ENCODE measurements at places on chromosomes 6 and 20.

DNA sequence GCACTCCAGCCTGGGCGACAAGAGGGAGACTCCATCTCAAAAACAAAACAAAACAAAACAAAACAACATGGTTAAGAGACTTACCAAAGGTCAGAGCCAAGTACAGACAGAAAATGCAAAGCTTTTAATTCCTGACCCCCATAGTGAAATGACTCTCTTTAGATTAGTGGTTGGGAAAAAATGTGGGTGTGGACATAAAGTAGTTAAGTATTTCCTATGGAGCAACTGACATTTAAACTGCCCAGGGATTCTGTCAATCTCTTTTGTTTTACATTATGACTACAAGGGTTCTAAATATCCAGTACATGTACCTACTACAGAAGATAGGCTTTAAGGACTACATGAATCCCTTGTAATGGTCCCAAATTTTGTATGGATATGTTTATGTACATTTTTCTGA is 75.1 kb downstream of the IRAK1BP1 start:
- no peak for DNase-seq

GRCh38 chr6:97049253-97050011 is 124.9 kb downstream of the KLHL32 start:
- DNase-seq: no peak

DNA sequence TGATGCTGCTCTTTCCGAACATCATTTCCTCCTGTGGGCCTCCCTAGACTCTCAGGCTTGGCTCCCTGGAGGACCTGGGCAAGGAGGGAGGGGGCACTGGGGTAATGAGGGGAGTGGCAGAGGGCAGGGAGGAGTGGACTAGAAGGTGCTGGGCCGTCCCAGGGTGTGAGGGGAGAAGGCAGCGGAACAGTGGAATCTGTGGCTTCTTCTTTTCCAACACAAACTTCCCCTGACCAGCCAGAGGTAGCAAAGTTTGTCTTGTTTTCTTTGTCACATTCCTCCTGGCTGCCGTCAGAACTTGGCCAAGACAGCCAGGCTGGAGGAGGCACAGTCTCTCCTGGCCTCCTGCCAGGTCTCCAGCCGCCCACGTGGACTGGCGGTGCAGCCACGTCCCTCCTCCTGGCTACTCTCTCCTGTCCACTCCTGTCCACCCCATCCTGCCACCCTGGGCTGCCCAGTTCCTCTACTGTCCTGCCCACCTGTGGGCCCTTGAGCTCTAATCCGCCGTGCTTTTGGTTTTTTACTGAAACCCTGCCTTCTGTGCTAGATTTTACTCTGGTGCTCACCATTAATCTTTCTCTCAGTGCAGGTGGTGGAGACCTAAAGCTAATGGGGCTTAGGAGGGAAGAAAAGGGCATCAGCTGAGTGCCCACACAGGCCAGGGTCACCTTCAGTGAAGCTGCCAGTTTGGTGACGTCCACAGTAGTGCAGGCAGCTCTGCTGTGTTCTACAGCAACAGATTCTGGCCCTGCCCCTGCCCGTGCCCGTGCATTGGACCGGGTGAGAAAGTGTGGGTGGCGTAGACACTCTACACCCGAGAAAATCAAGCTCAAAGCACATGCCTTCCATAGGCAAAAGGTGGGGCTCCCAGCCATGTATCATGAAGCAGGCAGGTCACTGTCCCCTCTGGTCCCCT is 2.8 kb upstream of the CDSN start:
- DNase-seq: no peak

DNA sequence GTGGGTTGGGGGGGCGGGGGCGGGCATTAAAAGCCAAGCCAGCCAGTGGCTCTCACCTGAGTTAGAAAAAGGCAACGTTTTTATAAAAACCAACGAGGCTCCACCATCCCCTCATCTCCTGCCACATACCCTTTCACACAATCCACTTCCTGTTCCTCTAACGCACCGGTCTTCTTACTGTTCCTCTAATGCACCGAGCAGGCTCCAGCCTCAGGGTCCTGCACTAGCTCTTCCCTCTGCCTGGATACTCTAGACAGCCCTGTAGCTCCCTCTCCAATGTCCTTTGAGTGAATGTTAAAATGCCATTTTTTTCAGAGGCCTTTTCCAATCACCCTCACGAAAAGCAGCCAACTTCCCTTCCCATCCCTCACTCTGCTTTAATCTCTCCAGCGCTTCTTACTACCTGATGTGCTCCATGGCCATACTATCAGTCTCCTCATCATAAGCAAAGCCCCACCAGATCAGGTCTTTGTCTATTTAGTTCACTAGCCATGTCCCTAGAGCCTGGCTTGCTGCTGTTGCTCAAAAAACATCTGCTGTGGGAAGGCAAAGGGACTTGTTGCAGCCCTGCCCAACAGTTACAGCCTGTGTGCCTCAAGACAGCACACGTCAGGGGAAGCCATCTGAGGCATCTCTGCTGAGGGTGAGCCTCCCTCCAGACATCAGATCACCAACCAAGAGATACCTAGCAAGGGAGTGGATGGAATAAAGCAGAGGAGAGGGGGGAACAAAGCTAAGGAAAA is 3.9 kb downstream of the FKBP1A start:
- peak; percentile 40 for DNase-seq

DNA sequence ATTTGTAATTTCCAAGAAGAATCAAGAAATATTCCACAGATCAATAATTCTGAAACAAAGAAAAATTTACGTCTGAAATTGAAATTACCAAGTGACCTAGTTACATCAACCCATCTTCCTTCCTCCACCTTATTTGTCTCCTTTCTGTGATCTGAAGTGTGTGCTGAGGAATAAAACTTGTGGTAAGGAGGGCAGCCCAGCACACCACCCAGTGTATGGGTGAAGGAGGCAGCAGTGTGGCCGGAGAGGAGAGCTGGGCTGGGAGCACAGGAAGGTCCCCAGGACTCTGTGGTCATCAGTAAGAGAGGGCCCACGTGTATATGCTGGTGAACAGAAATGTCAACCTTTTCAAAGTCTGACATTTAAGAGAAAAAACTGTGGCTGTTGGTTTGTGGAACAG is 11.3 kb upstream of the CCR6 start:
- DNase-seq: peak; percentile 22

- DNase-seq: no peak
These were observed 67.2 kb downstream of the MAP3K5 start for GRCh38 chr6:136725124-136725523.

DNA sequence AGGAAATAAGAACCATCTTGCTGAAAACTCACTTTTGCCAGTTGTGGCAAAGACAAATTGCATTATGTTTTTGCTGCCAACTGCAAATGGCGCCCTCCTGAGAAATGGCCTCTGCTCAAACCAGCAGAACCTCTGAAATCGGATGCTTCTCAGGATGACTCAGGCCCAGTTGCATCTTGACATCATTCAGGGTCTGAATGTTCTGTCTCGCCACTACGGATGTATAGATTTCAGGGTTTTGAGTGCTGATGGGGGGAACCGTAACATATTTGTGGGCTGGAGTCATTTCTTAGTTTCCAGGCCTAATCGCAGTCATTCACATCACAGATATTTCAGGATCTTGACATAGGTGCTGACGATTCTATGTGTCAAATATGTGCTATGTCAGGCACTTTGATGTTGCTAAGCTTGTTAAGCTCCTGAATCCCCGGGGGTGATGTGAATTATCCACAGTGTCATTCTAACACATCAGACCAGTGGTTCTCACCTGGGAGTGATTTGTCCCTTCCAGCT is 207.1 kb downstream of the NFATC2 start:
- no peak for DNase-seq

- no peak for DNase-seq
These were observed 13.2 kb upstream of the NELFCD start for GRCh38 chr20:58967652-58968429.

- DNase-seq: no peak
These were observed 39.3 kb downstream of the LRRC1 start for GRCh38 chr6:53834132-53834531.

DNA sequence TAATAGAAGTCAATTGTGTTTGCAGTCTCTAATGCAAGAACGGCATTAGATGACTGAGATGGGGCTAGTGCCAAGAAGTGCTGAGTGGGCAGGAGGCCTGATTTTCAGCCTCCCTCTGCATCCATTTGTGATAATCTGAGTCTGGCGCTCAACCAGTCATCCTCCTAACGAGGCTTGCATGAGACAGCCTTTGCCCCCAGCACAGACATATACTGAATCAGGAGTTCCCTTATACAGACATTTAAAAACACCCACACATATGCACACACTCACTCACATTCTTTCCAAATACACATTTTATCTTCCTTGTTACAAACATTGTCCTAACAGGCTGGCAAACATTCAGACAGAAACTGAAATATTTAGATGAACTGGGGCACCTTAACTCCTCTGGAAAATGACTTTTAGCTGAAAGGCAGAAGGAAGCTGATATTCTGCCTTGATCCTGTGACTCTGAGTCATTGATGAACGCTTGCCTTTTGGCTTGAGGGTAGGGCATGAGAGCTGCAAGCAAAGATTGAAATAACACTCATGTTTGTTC is 562.3 kb downstream of the DHX35 start:
- DNase-seq: no peak

DNA sequence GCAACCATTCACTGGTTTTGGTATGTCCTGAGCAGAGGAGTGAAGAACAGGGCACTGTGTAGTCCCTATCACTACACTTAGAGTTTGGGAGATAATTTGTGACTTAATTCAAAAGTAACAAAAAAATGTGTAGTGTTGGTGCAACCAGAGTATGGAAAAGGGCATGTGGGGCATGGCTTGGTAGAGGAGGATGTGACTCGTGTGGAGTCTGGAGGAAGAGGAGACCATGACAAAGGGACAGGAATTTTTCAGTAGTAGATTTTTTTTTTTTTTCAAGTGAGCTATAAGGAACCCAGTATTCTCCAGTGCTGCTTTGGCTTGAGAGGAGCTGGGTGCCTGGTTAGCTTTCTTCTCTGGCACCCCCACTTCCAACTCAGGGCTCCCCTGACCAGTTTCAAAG is 5.1 kb downstream of the MTRES1 start:
- no peak for DNase-seq

DNA sequence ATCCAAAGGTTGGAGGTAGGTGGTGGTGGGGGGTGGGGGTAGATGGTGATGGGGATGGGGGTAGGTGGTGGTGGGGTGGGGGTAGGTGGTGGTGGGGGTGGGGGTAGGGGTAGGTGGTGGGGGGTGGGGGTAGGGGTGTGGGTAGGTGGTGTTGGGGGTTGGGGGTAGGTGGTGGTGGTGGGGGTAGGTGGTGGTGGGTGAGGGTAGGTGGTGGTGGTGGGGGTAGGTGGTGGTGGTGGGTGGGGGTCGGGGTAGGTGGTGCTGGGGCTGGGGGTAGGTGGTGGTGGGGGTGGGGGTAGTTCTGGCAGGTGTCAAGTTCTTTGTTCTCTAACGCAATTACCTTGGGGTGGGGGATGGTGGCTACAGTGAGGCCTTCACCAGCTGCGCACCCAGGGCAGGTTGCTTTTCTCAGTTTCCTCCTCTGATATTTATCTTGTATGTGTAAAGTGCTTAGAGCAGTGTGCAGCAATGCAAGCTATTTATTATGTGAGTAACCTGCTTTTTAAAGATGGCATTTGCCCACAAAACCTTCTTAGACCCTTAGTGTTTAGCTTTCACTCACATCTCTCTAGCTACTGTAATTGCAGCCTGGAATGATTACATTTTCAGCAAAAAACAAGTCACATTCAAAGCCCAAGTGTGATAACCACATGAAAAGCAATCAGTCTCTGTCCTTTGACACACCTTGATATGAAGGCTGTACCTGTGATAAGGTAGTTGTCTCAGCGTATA is 8.2 kb upstream of the CCDC167 start:
- peak; percentile 72 for DNase-seq

DNA sequence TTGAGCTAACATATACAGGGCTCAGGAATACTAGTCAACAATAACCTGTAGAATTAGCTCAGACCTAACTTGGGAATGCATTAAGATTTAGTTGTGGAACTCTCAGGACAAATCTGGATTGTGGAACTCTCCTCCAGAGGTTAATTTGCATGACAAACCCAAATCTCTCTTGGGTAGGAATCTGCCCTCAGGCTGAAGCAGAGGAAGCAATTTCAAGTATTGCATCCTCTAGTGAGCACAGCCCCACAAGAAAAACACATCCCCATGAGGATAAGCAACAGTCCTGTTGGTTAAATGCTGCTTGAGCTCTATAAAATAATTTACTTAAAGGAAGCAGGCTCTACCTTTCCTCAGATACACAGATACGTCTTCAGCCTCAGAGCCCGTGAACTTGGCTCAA is 170.9 kb upstream of the STXBP5 start:
- no peak for DNase-seq

- no peak for DNase-seq
These were observed 3.7 kb downstream of the RRBP1 start for GRCh38 chr20:17678295-17678694.

DNA sequence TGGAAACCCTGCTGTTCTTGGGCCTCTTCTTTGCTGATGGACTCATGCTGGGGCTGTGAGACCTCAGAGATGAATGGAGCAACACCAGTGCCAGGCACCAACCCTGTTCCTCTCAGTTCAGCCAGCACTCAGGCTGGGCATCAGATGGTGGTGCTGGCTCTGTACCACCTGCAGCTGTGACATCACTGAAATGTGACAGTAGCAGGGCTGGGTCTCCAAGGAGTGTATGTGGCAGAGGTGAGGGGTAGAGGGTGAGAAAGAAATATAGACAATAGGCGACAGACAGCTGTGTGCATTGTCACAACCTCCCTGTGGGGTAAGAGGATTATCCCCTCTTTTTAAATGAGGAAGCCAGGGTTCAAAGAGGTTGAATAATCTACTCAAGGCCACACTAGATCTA is at the start of gene TP53TG5:
TSS of gene TP53TG5 (minus strand) at position 135 of the 400 bp plus-strand sequence. CDS start at position 46, 89 bp downstream.
- no peak for DNase-seq

GRCh38 chr20:11368965-11369711 is 548.6 kb upstream of the BTBD3 start:
- DNase-seq: no peak

DNA sequence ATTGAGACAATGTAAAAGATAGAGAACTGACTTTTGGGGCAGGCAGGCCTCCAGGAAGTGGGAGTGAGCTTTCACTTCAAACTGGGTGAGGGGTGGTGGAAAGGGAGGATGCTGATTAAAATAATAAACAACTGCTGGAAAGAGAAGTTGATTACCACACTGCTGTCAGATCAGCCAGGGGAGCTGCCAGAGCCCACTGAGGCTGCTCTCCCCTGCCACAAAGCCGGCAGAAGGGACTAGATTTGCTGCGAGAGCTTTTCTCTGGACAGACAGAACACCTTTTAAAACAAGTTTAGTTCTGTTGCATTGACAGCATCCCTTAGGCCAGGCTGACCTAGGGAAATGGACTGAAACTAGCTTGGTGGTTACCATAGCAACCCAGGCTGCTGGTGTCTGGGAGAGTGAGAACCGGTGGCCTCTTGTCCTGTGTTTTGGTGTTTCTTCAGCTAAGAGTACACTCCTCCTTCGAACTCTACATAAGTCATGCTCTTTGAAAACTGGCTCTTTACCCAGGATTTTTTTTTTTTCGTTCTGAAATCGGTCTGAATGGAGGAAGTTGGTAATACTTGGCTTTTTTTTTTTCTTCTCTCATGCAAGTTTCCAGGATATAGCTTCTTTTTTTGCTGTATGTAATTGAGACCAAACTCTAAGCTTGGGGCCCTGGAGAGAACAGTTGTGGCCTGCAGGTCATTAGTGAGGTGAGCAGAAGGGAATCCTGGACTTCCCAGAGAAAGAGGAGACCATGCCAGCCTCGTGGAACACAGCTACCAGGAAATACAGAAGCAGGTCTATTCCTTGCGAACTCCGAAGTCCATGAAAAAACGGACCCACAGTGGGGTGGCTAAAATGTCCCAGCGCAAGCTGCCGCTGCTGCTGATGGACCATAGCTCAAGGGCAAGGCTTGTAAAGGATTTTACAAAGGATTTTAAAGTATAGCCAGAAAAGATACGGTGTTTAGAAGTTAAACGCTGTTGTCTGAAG is 374.4 kb downstream of the UTRN start:
- peak; percentile 5 for DNase-seq

All from CD4-positive, alpha-beta T cell treated with Interleukin-6 for 4 hours (primary cell).